Bronchial smooth muscle cell (primary cell): ENCODE measurements at places on chromosomes 1 and 21. TPM values are rescaled to one million over a fixed set of nuclear protein-coding genes. Genes with fewer than 3 reads are reported as not detected.

CEP104 gene
- 8.1 and 14.2 TPM in 2 replicates for total RNA-seq

ANXA9 gene
- 0.63 TPM in 1 of 2 replicates, not detected in the other for total RNA-seq

LCE2A gene
- not detected in 2 replicates for total RNA-seq

DIRAS3 gene
- total RNA-seq, result 1.3 and 5.2 TPM in 2 replicates

OR13G1 gene
- total RNA-seq, result not detected in 2 replicates

IFNLR1 gene
- not detected in 2 replicates for total RNA-seq
